HT-29 (cell line): ENCODE measurements at places on chromosomes 7 and 10. TPM values are rescaled to one million over a fixed set of nuclear protein-coding genes. Genes with fewer than 3 reads are reported as not detected.

DNA sequence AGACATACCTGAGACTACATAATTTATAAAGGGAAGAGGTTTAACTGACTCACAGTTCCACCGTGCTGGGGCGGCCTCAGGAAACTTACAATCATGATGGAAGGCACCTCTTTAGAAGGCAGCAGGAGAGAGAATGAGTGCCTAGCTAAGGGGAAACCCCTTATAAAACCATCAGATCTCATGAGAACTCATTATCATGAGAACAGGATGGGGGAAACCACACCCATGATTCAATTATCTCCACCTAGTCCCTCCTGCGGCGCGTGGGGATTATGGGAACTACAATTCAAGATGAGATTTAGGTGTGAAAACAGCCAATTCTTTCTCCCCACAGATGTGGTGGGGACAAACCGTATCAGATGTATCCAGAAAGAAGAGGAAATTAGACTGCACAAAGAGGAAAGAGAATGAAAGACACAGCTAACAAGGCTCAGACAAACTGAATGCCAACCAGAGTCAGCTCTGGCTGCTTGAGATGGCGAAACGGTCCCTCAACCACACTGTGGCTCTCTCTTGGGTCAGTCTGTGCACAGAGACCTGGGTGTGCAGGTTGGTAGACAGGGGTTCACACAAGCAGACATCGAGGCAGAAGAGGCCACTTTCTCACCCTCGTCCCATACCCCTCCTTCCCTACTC is 375.6 kb downstream of the SFMBT2 start:
- no peak for DNase-seq

DNA sequence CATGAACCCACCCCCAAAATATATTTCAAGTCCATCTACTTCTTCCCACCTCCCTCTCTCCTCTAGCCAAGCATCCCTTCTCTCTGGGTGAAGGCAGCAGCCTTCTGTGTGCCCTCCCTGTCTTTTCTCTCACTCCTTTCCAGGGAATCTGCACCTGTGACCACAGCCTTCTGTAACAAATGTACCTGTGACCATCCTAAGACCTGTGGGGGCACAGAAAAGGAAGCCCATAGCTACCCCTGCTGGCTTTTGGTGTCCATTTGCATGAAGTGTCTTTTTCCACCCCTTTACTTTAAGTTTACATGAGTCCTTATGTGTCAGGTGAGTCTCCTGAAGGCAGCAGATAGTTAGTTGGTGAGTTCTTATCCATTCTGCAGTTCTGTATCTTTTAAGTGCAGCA is 2.0 kb upstream of the TBXAS1 start:
- no peak for DNase-seq

- DNase-seq, result peak; percentile 78
Observed at GRCh38 chr7:98133181-98133580, 26.5 kb downstream of the LMTK2 start.

DNA sequence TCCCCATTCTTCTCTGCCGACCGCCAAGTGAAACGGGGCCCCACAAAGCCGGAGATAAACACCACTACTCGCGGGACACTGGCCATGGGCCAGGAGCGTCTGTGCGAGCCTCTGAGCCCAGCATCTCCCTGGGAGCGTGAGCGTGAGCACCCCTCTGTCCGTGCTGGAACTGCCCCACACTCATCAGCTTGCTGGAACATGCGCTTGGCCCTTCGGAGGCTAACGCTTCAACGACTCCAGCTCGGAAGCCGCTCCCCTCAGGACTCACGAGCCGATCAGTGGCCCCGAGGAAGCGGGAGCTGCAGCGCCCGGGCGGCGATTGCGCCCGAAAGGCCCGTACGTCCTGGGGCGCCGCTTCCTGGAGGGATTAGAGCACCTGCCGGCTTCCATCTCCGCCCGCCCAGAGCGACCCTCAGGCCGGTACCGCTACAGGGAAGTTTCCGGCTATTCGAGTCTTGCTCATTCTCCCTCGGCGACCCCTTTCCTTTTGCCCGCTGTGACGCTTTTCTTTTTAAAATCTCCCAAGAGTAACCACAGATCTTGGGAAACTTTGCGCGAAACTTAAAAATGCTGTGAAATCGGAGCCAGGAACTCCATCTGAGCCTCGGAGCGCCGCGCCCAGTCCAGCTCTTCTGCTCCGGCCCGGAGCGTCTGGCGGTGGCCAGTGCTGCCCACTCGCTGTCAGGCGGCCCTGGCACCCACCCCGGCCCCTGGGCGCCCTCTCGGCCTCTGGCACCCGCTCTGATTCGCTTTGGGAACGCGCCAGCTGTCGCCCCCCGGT is 1.0 kb downstream of the TLL2 start:
- DNase-seq, result no peak

GRCh38 chr10:100333661-100334440 is 3.8 kb upstream of the PKD2L1 start:
- no peak for DNase-seq

ABLIM1 gene
- 45.9 and 52.1 TPM in 2 replicates for total RNA-seq

CYTH3 gene
- 2.9 and 3.1 TPM in 2 replicates for total RNA-seq

CALN1 gene
- total RNA-seq, result not detected in 2 replicates
